Retinal pigment epithelial cell (primary cell): ENCODE measurements at places on chromosomes 5 and 9.

DNA sequence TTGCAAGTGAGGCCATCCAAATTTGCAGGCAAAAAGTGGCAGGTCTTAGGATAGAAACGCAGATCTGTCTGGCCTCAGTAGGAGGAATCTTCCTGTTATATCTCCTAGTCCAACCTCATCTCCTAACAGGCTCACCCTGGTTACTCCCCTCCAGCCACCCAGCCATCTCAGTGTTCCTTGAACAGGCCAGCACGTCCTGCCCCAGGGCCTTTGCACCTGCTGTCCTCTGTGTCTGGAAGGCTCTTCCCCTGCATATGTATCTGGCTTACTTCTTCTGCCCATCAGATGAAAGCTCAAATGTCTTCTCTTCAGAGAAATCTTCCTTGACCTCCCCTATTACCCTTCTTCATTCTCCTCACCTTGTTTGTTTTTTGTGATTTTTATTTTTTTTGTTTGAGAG, 107.3 kb upstream of the ALDH1B1 start:
- no peak for DNase-seq

- DNase-seq = no peak
Measured at GRCh38 chr9:93268551-93269314, 84.8 kb downstream of the WNK2 start.

GRCh38 chr9:81971727-81972126, 16.8 kb upstream of the SPATA31D1 start:
- no peak for DNase-seq

GRCh38 chr5:138464008-138464387, 1.3 kb upstream of the EGR1 start:
- peak; percentile 82 for DNase-seq

DNA sequence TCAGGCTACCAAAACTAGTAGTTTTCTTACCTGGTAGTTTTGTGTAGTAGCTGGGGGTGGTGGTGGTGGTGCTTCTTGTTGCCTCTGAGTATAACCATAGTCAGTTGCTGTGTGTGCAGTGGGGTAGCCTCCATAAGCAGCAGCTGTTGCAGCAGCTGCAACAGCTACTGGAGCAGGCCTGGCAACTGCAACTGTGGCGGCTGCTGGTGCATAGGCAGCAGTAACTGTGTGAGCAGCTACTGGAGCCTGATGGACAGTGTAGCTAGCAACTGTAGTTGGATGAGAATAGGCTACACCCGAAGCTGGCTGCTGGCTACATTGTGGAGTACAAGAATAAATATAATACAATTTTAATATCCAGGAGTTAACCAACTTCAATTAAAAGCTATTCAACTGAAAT, 24.7 kb downstream of the ZFR start:
- DNase-seq = no peak

DNA sequence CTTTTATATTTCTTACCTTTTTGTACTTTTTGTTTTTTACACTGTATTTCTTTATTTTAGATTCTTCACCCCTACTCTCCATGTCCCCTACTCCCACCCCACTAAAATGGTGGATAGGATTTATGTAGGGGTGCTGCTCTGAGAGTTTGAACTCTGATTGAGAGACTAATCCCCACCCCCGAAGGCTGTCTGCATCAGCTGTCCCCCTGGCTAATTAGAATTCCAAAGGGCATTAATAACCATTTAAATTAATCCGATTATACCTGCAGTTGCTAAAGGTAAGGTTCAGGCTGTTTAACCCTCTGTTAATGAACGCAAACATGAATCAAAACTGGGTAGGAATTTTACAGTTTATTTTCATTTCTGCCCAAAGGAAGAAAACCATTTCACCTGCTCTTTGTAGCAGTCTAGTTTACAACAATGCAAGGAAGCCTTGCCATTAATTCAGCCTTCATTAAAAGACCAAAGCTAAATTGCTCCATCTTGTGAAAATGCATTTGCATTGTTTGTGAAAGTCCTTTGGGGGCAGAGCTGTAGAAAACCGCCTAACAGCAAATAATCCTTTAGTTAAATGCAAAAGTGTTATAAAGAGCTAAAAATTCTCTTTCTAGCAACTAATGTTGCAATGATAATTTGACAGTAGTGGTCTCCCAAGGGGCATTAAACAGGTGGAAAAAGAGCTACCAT, 71.2 kb downstream of the ZCCHC7 start:
- peak; percentile 80 for DNase-seq

DNA sequence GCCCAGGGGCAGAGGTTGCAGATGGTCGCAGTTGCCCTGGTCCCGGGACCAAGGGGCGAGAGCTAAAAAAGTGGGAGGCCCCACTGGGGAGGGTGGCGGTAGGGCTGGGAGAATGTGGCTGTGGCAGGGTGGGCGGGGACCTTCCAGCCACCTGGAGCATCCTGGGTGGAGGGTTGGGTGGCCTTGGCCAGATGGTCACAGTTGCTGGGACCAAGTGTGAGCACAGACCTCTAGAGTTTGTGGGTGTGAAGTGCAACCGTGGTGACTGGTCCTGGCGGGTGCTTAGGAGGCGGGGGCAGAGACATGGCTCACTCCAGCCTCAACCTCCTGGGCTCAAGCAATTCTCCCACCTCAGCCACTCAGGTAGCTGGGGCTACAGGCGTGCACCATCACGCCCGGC, 5.7 kb upstream of the TRAF2 start:
- no peak for DNase-seq

DNA sequence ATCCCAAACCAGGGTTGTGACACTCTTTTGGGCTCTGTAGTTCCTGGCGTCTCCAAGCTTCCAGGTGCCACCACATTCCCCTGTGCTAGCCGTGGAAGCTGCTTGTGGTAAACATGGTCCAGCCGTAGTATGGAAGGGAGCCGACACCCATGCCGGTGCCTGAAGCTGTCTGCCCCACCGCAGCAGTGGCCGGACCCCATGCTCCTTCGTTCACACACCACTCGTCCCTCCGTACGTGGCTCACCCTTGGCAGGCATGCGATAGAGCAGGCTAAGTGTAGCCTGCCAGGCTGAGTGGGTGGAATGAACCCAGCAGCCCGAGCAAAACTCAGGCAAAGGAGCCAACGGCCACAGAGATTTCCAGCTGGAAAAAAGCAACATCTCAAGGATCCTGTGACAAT, 2030.4 kb downstream of the EFNA5 start:
- DNase-seq = no peak

GRCh38 chr5:162824360-162824759, 613.0 kb upstream of the CCNG1 start:
- DNase-seq = no peak
